ENCODE measurements at places on chromosomes 12 and 14.

DNA sequence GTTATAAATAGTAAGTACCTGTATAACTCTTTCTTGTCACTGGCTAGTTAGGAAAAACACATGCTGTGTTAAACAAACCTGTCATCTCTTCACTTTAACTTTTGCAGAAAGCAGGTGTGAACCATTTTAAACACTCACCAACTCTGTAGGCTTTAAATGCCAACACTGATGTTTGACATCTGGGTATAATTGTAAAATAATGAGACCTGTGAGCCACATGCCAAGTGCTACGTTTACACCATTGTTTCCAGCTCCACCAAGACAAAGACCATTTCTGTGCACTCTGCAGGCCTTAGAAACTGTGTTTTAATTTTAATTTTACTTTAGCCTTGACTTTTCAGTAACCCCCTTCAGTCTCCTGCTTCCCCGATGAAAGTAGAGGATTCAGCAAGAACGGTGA is 11.0 kb downstream of the TPH2 start:
- DNase-seq, result no peak

GRCh38 chr12:71935594-71935993 is 3.1 kb upstream of the TPH2 start:
- no peak for DNase-seq

DNA sequence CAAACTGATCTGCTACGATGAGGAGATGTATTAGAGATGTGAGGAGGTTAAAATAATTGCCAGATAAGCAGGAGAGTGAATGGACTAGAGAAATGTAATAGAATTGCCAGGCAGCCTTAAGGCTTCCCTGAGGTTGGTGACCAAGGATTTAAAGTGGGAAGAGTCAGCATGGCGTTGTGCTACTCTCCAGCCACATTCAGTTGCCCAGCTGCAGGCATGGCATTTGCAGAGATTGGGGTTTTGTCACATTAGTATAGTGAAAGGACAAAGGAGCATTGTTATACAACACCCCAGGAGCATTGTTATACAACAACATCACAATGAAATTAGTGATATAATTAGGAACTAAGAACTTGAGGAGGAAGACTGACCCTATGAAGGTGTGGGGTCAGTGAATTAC is 31.7 kb downstream of the MARK3 start:
- no peak for DNase-seq

- no peak for DNase-seq
Measured at GRCh38 chr12:23534196-23534595, 415.3 kb downstream of the SOX5 start.

DNA sequence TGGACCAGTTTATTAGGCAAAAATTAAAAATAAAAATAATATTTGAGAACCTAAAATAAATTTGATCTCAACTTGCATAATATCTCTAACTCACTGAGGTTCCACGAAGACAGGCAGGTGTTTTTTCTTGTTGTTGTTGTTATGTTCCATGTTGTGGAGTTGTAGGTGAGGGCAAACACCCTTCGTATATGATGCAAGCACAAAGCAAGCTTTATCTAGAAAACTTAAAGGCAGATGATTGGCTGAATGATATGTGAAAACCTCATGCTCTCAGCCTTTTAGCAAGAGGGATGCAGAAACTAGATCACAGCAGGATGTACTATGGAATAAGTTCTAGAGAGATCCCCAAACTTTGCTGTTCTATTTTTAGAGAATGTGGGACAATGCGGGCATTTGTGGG is 502.7 kb downstream of the ETNK1 start:
- DNase-seq, result no peak

- DNase-seq, result no peak
Measured at GRCh38 chr12:129984106-129984505, 80.3 kb upstream of the TMEM132D start.

GRCh38 chr14:25406818-25407217 is 356.9 kb upstream of the STXBP6 start:
- no peak for DNase-seq

GRCh38 chr12:106025129-106025528 is 113.6 kb downstream of the NUAK1 start:
- DNase-seq, result no peak

GRCh38 chr14:68229423-68230100 is 410.0 kb downstream of the RAD51B start:
- no peak for DNase-seq

DNA sequence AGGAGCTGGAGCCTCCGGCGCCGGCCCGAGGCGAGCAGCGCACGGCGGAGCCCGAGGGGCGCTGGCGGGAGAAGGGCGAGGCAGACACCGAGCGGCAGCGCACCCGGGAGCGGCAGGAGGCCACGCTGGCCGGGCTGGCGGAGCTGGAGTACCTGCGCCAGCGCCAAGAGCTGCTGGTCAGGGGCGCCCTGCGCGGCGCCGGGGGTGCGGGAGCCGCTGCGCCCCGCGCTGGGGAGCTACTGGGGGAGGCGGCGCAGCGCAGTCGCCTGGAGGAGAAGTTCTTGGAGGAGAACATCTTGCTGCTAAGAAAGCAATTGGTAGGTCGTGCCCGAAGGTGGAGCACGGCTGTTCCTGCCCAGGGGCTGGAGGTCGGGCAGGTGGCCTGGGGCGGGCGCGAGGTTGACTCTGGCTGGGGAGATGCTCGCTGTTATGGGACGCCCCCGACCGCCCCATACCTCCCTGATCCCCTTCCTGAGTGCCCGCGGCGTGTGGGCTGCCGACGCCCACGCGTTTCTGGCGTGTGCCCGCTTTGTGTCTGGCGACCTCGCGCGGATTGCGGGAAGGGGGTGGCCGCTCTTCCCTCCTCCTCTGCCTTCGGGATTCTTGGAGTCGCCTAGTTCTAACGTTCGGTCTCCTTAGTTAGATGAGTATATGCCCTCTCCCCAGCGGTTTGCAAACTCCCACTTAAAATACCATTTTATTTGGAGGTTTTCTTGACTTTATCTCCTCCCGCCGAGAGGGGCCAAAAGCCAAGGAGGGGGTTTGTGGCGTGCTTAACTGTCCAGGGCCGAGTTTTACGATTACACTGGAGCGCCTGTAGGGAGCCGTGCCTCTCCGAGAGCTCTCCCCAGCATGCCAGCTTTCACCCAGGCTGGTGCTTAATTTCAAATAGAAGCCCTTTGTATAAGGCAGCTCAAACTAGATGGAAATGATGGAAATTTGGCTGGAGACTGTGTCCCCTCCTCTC is 752 bp downstream of the DACT1 start:
- no peak for DNase-seq

GRCh38 chr14:93115821-93116675 is at the start of gene ITPK1:
ITPK1 (minus strand) TSS chr14:93115925; CDS start chr14:93115163, 762 bp downstream.
- DNase-seq, result peak; percentile 38

DNA sequence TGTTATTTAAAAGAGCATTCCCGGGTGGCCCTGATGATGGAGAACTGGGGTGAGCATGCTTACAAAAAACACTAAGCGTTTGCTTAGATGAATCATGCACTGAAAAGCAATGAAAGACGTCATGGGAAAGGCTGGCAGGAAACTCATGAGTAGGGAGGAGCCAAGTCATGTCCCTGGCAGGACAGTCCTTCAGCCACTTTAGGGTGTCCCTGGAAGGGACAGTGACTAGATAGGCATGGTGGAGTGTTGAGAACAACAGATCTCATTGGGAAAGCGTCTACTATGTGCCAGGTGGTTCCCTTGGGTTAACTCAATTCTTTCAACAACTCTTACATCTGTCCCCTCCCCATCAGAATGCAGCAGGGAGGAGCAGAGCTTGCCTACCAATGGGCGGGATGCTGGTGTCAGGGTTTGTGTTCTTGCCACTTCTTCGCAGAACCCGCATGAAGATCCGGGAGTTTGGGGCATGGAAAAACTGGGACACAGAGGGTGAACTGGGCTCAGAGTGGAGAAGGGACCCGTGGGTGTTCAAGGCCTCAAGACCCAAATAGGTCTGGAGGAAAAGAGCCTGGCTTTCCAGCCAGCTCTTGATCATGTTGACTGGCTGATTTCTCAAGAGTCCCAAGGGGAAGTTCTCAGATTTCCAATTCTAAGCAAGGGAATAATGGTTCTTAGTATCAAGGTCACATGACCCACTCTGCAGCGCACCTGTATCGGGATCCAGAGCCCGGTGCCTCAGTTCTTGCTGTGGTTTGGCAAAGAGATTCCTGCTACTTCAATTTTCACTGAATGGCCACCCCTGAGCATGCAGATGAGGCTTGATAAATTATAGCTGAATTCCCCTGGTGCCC is 653.9 kb upstream of the TBX3 start:
- DNase-seq, result no peak

GRCh38 chr14:75673345-75674035 is 12.4 kb downstream of the TTLL5 start:
- DNase-seq, result no peak

- no peak for DNase-seq
Measured at GRCh38 chr14:36818246-36818645, 156.6 kb downstream of the PAX9 start.

DNA sequence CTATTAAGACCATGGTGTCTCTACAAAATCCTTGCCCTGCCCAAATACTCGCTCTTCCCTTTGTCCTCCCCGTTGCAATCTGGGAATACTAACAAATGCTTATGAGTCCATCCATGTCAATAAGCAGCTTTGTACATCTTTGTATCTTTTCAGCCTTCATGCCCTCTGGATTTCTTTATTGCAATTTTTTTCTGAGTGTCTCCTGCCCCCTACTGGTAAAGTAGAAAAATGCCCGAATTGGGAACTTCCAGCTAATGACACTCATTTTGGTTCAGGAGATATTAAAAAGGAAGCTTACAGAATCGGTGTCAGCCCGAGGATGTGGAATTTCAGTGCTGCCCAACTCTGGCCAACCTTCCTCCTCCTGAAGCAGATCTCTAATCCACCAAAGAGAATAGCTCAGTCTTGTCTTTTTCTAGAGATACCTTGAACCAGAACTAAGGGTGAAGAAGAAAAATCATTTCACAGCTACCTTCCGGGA is 46.0 kb downstream of the SH2B3 start:
- no peak for DNase-seq

DNA sequence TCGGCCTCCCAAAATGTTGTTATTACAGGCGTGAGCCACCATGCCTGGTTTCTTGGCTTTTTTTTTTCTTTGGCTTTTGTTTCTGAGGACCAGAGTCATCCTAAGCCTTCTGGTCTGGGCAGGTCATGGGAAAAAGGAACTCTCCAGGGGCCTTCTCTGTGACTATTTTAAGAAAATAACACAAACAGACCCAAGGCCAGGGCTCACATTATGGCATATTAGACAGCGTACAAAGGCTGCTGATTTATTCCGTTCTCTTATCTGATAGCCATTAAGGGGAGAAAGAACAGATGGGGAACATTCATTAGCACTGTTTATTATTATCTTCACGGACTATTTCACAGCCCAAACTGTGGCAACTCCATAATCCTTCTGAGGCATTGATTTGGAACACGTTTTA is 28.8 kb upstream of the MANSC4 start:
- no peak for DNase-seq

GRCh38 chr12:68866950-68867349 is 59.0 kb downstream of the MDM2 start:
- DNase-seq, result no peak

DNA sequence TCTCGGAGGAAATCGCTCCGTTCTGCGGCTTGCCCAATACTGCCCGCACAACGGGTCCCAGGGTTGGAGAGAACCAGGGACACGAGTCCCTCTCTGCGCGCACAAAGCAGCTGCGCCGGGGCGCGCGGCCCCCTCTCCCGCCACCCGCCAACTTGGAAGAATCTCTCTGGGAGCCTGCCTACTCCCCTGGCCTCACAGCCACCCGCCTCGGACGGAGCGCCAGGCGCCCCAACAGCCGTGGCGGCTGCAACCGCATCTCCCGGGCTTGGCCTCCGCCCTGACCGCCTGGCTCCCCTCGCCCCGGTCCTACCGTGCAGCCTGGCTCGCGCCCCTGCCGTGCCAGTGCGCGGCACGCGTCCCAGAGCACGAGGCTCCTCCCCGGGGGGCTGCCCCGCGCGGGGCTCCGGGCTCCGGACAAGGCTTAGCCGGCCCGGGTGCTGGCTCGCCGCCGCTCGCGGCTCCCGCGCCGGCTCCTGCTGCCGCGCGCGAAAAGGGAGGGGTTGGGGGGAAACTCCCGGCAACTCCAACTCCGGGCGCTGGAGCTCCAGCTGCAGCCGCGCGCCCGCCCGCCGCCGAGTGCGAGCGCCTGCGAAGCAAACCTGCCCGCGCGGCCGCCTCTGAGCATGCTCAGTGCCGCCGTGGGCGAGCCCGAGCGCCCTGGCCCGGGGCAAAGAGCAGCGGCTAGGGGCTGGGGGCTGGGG is at the start of gene STXBP6:
TSS of gene STXBP6 (minus strand) at position 580 of the 701 bp plus-strand sequence. CDS start 75,329 bp downstream, outside the sequence.
- no peak for DNase-seq

DNA sequence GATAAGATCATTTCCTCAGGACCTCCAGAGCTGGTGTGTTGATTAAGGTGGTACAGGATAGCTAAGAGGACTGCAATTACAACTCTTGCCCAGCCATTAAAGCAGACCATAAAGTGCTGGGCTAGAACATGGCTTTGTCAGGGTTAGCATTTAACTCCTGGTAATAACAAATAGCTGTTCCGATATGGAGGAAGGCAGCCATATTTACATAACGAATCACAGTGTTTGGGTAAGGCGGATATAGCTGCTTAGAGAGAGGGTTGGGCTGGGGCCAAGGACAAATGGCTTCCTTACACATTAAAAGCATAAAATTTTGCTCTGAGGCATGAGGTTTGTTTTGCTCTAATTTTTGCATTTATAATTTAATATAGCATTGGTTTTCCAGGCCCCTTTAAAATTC is 297.7 kb upstream of the DDHD1 start:
- DNase-seq, result no peak

DNA sequence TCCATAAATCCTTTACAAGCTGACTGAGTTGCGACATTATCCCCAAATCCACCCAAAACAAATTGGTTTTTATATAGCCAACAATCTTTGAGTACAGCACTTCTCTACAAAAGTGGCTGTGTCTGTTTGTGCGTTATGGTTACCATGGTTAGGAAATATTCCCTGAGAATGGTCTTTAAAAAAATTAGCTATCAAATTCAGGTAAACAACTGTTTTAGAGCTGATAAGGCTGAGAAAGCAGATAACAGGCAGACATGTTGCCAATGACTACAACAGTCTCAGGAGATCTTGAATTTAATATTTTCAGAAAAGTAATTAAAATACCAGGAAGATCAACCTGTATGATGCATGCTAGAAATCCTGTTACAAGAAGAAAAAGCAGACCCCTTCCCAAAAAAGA is 248.0 kb downstream of the RASSF9 start:
- no peak for DNase-seq

GRCh38 chr12:82694970-82695369 is 8.3 kb downstream of the TMTC2 start:
- DNase-seq, result no peak

GRCh38 chr14:88233915-88234314 is 89.2 kb downstream of the KCNK10 start:
- DNase-seq, result no peak

DNA sequence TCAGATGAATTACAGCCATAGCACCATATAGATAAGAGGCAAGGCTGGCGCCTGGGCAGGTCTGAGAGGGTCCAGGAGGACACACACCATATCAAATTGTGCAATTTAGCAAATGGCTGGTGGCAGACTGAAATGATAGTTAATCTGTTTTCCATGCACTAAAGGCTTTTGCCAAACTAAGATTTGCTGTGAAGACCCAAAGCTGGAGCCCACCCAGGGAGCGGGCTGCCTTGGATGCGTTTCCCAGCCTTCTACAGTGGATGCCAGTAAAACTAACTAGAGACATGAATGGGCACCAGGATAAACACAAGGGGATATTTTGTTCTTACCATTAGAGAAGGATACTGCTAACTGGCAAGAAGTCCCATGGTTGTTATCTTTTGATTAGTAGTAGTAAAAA is 475.1 kb downstream of the DPF3 start:
- DNase-seq, result no peak

All from effector memory CD4-positive, alpha-beta T cell (primary cell).